ELR (cell line): ENCODE measurements at places on chromosomes 7 and 10.
A peak's percentile ranks its signal among the peaks of the same experiment; 100 is the strongest.

DNA sequence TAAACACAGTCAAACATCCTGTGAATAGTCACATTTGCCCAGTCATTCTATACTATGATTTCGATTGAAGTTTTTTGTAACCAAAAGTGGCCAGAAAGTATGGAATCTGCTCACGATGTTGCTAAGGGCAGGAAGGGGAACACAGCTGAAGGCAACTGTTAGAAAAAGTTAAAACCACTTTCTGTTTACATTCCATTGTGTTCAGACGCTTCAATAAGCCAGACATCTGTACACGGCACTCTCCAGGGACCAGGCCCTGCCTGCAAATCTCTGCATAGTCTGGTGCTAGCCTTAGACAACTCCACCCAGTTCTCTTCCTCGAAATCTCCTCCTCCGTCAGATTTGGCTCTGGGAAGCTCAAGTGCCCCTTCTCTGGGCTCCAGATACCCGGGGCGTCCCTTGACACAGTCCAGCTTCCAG is 17.1 kb upstream of the TMEM120A start:
- no peak for DNase-seq

- no peak for DNase-seq
These were observed 20.0 kb downstream of the ZPBP start for GRCh38 chr7:50073093-50073492.

DNA sequence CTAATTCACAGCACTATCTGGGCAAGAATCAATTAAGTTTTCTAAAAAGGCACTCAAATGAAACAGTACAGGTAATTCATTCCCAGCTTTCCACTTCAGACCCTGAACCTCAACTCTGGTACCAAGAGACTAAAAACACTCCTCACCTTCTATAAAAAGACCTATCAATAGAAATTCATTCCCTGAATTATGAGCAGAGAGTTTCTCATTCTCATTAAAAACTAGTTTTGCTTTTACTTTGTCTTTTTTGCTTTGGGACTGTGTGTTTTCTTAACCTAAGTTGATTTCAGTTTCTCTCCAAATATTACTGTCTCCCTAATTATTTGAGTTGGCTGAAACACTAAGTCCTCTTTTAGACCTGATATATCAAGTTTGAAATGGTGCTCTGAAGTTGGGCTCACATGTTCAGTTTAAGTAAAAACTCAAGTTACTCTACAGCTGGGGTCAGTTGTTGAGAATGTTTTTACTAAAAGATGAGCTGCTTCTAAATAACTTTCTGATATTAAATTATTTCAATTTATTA is 189.5 kb downstream of the JAZF1 start:
- no peak for DNase-seq

DNA sequence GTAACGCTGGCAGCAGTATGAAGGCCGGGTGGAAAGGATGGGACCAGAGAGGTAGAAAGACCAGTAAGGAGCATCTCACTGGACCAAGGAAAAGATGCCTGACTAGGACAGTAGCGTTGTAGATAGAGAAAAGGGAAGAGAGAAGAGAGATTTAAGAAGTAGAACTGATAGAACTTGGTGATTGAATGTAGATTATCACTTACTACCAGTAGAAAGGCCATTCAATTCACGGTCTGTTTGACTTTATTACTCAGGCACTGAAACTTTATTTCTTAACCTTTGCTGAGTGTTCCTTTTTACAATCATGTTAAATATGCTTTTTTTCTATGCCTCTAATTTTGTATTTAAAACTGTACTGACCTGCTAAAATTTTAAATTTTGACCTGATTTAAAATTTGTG is 12.2 kb downstream of the MCU start:
- no peak for DNase-seq

- no peak for DNase-seq
These were observed 538.7 kb downstream of the DNAJB6 start for GRCh38 chr7:157875230-157876179.

GRCh38 chr10:113056441-113057021 is 106.5 kb downstream of the TCF7L2 start:
- peak; percentile 85 for DNase-seq
